Panc1 (cell line): ENCODE measurements at places on chromosomes 16 and 17.

DNA sequence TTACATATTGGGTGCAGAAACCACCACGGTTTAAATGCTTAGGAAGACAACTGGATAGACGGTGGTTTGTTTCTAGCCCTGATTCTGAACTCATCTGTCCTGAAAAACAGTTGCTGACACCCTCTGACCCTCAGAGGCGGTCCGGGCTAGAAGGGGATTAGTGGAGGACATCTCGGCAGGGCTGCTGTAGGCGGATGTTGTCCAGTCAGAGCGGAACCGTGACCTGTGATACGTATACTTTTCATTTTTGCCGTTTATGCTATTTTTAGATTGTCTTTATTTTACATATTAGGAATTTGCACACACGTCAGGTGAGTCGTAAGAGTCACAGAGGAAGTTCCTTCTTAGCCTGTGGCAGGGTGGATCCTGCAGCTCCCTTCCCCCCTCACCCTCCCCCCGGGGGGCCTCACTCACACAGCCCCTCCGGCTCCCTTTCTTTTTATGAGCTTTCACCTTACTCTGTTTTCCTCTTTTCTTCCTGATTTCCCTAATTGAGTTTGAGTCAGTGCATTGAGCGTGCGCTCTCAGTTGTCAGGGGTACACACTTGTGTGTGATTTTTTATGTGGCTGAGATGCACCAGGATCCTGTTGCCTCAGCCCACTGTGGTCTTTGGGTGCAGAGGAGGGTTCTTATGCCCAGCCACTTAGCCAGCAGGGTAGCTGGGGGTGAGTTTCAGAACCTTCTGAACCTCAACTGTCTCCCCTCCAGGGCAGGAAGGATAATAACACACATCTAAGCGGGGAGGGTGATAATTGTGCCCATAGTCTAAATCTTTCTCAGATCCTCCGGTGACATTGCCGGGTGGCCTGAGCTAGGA, 211.1 kb upstream of the CHMP6 start:
- no peak for DNase-seq

GRCh38 chr16:48310908-48311641, 63.7 kb upstream of the ABCC11 start:
- no peak for DNase-seq

- no peak for DNase-seq
Measured at GRCh38 chr16:48613061-48613957, 3.3 kb upstream of the N4BP1 start.

DNA sequence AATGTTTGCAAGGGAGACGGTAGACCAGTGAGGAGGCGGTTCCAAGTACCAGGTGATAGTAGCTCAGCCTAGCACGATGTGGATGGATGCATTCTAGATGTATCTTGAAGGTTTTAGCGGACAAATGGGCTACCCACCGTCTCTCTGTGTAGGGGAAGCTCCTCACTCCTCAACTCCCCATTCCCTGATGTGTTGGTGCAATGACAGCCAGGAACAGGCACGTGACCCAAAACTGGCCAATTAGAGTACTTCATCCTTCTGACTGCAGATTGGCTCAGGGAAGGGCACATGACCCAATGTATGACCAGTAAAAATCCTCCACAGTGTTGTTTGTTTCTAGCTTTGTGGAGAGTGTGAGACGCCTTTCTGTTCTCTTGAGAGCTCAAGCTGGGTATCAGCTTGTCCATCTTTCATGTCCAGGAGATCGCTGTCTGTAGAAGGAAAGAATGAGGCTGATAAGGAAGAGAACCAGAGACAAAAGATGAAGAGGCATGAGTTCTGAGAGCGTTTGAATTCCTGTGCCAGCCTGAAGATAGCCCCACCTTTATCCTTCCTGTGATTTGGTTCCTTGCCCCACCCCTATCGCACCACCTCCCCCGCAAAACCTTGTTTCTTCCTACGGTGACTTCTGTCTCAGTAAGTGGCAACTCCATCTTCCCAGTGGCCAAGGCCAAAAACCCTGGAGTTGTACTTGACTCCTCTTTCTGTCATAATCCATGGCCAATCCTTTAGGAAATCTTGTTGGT, 2.3 kb upstream of the BORCS6 start:
- DNase-seq, result peak; percentile 83

DNA sequence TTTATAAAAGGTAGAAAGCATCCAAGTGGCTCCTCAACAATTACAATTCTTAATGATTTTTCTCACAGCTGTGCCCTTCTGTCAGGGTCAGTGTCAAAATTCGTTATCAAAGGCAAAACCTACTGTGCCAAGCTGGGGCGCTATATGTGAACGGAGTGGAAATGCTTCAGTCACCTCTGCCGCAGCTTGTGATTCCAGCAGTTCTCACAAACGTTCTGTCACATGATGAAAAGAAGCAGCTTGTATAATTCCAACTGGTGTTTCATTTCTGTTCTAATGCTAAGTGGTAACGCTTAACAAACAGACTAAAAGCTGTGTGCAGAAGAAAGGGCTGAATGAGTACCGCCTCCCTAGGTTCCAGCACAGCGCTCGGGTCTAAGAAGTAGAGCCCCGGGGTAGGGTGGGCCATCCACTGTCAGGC, 14.2 kb downstream of the PLD6 start:
- no peak for DNase-seq

- no peak for DNase-seq
Measured at GRCh38 chr16:85594978-85595661, 18.0 kb upstream of the GSE1 start.

DNA sequence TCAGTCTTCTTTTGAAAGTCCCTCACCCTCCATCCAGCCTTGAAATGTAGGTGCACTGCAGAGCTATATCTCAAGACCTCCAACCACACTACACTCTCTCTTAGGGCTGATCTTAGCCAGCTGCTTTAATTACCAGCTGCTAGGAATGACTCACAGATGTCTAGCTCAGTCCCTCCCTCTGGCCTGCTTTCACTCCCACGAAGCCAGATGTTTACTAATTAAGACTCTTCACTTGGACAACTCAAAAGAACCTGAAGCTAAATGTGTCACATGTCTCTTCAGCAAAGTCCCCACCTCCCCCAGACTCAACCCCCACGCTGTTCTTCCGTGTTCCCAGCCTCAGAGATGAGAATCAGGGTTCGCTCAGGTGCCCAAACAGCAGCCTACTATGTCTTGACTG, 2.6 kb downstream of the GTF3C1 start:
- no peak for DNase-seq

DNA sequence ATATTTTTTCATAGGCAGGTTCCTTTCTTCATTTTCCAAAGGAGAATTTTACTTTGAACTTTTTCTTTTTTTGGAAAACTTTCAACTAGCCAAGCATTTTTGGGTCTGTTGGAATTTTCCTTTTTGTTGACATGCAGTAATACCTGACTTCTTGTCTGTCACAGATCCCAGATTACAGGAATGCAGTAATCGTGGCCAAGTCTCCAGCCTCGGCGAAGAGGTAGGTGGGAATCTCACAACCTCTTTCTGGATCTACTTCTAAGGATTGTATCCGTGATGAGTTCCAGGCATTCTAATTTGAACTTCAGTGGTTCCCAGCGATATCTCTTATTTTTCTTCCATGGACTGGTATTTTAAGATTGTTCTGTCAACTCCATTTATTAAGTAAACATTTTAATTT, 31.7 kb downstream of the PRPSAP2 start:
- DNase-seq, result no peak

- no peak for DNase-seq
Measured at GRCh38 chr17:54256401-54256929, 433.7 kb downstream of the KIF2B start.

DNA sequence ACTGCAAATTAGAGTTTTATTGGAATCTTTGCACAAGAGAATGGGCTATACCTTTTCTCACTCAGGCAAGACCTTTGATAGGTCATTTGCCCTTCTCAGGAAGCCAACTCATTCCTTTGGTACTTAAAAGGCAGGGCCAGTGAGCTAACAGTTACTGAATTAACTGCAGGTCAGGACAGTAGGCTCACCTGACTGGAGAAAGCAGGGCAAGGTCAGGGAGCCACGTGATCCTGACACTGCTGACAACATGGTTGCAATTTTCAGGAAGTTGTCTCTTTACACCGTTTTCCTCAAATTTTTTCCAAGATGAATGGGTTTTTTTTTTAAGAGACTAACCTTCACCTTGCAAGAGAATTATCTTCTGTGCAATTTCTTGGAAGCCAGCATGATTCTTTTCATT, 21.1 kb downstream of the CPSF4L start:
- no peak for DNase-seq

DNA sequence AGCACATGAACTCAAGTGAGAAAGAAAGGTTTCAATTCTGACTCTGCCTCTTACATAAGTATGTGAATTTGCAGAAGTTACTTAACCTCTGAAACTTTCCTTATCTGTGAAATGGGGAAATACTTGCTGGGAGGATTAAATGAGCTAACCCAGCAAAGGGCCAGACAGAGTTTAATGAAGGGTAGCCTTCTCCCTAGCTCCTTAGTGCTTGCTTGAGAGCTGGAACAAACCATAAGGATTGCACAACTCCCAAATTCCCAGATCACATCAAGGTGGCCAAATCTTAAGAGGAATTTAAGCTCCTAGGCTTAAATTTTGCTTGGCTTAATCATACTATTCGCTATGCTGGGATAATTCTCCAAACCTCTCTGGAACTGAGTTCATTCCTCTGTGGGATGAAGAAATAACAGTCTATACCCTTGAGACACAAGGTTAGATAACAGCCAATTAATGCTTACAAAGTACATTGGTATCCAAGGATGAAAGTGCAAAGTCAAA, 11.8 kb upstream of the WSB1 start:
- no peak for DNase-seq

- DNase-seq, result no peak
Measured at GRCh38 chr16:11316331-11317015, 28.8 kb upstream of the RMI2 start.

GRCh38 chr17:1936766-1937165, 88.4 kb downstream of the RTN4RL1 start:
- no peak for DNase-seq

GRCh38 chr16:86033016-86033474, 134.1 kb downstream of the IRF8 start:
- no peak for DNase-seq

GRCh38 chr17:69406941-69407340, 7.6 kb upstream of the MAP2K6 start:
- DNase-seq, result no peak
